Amygdala (tissue), 56 donors: ENCODE measurements at places on chromosomes 12 and 14.

DNA sequence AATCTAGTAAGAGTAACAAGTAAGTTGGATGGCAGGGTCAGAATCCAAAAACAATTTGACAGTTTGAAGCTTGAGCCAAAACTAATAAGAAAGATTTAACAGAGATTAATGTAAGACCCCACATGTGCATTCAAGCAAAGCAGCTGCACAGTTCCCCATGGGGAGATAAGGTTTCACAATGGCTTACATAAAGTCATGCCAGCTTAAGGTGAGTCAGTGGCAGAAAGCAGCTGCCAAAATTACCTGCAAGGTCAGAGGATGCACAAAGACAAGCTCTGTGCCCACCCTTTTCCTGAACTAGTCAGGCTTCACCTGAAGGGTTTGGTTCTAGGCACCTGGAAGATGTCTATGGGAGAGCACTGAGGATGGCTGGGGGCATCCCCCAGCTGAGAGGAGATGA lies 36.6 kb upstream of the KRT77 start:
- DNase-seq = no peak

GRCh38 chr14:34052658-34053014 lies 101.8 kb upstream of the EGLN3 start:
- no peak for DNase-seq

DNA sequence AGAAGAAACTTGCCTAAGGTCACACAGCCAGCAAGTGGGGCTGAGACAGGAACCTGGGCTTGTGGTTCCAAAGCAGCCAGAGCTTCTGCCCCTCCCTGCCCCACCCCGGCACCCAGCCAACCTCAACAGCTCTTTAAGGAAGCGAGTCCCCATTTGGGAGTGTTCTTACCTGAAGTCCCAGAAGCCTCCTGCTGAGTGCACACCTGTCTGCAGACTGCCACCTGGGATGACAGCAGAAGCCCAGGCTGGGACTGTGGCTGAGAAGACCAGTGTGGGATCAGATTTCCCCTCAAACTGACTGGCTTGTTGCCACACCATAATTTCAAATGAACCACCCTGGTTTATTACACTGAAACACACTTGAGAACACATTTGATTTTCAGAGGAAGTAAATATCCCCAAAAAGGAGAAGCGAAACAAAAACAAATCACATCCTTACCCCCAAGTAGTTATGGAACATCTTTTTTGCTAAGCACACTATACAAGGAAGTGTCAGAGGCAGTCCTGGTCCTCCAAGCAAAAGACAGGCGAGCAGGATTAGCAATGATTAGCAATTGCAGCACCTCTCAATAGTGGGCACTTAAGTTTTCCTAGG lies 6.3 kb upstream of the RIN3 start:
- no peak for DNase-seq

DNA sequence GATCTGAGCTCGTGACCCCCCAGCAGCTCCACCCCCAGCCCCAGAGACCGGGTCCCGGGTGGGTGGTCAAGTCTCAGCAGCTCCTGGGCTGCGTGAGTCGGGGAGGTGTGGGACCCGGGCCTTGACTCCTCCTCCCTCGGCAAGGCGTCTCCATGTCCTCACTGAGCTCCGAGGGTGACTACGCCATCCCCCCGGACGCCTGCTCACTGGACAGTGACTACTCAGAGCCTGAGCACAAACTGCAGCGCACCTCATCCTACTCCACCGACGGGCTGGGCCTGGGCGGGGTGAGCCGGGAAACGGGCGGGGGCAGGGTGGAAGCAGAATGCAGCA lies 28.1 kb downstream of the PIGH start:
- no peak for DNase-seq

DNA sequence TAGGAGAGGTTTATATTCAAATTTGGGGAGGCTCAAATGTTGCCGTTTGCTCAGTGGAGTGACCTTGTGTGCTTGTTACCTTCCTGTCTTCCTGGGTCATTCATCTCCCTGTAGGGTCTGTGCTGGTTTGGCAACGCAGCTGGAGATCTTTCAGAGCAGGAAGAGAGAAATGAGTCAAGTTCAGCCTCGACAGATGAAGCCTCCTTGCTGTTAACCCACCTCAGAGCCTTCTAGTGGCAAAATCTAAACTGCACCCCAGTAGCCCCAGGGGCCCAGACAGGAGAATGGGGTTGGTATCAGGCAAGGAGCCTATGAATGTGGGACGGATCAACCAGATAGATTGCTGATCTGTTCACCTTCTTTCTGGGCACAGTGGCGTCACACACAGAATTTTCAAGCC lies 999.3 kb downstream of the VRK1 start:
- DNase-seq = no peak

- DNase-seq = no peak
These were observed 199.3 kb upstream of the SLC16A7 start for GRCh38 chr12:59396519-59396918.

DNA sequence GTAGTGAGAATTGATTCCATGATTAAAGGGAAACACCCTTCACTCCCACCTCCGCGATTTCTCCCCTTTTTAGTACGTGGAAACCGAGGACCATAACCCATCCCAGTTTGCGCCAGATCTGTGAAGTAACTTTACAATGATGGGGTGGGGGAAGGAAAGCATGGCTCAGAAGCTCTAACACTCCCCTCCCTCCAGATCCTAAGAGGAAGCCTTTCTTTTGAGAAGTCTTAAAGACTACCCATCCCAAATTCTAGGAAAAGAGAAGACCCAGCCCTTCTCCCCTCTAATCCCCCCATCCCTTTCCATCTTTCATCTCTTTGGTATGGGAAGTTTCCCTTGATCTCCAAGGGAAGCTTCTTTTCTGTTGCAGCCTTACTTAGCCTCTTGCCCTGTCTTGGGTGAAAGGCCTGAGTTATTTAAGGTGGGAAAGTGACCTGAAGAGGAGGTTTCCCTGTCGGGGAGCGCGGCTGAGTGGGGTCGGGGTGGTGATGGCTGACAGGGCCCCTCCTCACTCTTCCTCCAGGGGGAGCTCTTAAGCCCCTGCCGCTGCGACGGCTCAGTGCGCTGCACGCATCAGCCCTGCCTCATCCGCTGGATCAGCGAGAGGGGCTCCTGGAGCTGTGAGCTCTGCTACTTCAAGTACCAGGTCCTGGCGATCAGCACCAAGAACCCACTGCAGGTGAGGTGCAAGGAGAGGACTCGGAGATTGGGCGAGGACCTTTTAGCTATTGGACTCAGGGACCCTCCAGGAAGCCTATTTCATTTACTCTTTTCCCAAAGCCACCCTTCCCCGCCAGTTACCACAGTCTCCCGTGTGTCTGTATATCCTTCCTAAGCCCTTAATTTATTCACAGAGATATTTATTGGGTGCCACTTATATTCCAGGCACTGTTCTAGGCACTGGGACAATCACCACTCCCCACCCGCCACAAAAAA lies 1.8 kb downstream of the MARCHF9 start:
- DNase-seq = no peak

DNA sequence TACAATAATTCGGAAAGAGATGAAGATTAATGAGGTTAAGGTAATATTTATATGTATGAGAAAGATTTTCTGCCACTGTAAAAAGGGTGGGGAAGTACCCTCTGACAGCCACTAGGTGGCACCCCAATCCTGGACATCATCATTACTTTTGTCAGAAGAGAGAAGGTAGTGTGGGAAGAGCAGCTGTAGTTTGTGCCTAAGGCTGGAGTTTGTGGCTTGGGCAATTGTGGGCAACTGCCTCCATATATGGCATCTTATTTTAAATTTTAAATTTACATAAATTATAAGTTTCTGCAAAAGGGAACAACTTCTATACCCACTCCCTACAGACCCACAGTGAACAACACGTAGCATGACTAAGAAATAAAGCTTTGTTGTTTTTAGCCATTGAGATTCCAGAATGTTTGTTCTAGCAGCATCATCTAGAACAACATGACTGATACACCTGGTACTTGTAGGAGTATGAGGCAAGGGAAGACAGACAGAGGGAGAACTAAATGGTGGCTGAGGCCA lies 34.4 kb upstream of the SYCP3 start:
- no peak for DNase-seq

DNA sequence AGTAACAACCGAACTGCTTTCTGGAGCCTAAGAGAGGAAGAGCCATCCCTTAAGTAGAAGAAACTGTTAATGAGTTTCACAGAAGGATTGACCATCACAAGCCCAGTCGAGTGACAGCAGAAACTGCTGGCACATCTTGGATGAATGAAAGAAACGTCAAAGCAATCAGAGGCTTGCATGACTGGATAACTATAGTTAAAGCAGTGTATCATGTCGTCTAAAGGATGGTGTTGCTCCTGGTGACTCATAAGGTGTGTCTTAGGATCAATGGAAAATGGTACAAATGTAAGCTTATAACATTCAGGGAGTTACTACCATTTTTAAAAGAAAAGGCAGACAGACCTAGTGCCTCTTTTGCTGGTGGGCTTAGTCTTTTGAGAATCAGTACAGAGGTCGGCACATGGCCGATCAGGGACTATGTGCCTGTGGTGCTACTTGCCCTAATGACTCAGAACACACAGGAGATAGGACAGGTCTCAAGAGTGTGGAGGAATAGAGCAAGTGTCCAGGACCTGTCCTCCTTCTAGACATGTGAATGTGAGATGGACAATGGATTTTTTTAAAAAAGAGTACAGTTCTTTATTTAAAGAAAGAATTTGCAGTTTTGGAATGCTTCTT lies 55.7 kb downstream of the TMX1 start:
- no peak for DNase-seq

GRCh38 chr12:14664434-14665023 lies 31.9 kb downstream of the GUCY2C start:
- DNase-seq = no peak

DNA sequence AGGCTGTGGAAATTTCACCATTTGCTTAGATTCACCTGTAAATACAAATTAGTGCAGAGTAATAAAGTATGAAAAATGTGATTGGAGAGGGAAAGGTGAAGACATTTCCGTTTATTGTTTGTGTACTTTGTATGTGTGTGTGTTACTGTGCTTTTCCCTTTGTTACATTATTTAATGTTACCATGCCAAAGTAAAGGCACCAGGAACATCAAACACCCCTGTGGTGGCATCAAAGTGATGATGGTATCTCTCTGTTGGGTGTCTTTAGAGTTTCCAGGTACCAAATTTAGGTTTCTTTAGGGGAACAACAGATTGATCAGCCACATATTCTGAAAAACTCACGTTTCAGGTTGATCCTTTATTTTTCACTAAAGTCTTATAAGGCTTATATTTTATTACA lies 189.0 kb upstream of the FBXO33 start:
- no peak for DNase-seq

GRCh38 chr12:25320123-25321006 lies 69.6 kb upstream of the KRAS start:
- DNase-seq = no peak

- no peak for DNase-seq
These were observed 5.4 kb upstream of the KRT7 start for GRCh38 chr12:52227606-52228166.

DNA sequence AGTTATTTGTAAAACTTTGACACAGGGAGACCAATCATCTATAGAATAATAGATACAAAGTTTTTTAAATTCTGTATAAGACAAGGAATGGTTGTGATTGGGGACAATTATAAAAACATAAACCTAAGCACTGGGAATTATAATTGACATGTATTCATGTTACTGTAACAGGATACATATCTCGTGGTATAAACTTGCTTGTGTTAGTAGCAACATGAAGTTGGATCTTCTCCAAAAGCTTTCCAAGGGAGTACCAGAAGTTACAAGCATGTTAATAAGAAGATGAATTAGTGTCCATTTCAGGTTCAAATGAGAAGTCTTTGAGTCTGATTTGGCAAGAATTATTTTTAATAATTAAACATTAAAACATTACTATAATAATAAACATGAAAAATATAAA lies 42.2 kb downstream of the CDKL1 start:
- DNase-seq = no peak

GRCh38 chr14:30558362-30558674 lies 640 bp upstream of the G2E3 start:
- no peak for DNase-seq

DNA sequence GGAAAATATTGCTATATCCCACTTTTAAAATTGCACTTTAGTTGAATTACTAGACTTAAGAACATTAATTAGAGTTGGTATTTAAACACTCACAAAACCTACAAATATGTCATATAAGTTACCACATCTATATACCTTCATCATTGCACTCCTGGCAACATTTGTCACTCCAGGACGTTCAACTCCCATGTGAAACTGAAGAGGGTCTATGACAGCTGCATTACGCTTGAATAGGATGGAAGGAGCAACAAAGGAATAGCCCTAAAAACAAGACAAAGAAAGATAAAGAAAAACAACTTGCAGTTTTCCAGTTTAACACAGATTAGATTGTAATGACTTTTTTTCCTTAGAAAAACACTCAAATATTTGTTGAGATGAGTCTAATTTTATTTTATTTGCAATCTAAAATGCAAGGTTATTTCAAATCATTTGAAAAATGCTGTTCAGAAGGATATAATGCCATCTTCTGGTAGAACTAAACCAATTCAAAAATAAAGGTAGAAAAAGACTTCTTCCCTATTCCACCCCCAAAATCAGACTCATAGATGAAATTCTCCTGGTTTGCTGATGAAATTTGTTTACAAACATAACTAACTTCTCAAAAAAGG lies 84.3 kb upstream of the TTC7B start:
- no peak for DNase-seq

GRCh38 chr12:86249851-86250250 lies 6.3 kb downstream of the MGAT4C start:
- DNase-seq = no peak

DNA sequence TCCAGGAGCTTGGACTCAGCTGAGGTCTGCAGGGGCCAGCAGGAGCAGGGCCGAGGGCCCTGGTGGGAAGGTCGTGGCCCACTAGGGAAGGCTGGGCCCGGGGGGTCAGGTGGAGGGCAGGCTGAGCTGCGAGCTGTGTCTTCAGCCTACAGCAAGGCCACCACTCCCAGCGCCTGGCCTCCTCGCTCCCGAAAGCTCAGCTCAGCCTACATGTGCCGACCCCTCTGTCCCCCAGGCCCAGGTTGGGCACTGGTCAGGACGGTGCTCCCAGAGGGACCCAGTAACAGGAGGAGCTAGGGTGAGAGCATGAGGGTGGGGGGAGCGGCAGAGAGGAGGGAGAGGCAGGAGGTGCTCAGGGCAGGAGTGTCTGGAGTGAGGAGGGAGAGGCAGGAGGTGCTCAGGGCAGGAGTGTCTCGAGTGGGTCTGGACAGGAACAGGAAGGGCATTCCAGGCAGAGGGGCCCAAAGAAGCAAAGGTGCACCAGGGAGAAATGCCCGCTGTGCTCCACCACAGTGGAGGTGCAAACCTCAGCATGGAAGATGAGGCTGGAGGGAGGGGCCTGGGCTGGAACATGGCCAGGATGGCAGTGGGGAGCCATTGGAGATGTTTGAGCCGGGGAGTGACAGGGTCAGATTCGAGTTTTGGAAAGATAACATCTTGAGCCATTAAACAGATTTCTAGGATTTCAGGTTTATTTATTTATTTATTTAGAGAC lies 29.1 kb upstream of the GPR132 start:
- DNase-seq = no peak

- no peak for DNase-seq
These were observed 5.8 kb upstream of the KRT80 start for GRCh38 chr12:52197371-52198231.

GRCh38 chr12:80849337-80849736 lies 88.4 kb downstream of the LIN7A start:
- DNase-seq = no peak
